ENCODE measurements at places on chromosomes 12 and 14. TPM values are rescaled to one million over a fixed set of nuclear protein-coding genes. Genes with fewer than 3 reads are reported as not detected.

Gene TSPAN19
- 0.58 TPM for polyA plus RNA-seq

Gene P2RX2
- polyA plus RNA-seq: 0.97 TPM

Gene CCDC38
- polyA plus RNA-seq: 0.51 TPM

Gene FLVCR2
- polyA plus RNA-seq: 6.2 TPM

DNA sequence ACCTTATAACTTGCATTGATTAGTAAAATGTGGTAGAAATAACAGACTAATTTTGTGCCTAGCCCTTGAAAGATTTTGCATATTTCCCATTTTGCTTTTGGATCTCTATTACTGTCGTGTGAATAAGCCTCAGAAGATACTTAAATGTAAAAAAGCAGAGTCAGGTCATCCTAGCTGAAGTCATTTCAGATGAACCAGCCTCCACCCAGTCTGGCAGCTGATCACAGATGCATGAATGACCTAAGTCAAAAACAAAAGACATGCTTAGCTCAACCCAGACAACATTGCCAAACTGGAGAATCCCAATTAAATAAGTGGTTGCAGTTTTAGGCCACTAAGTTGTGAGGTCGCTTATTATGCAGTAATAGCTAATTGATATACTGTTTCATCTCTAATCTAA lies 349.9 kb downstream of the C12orf50 start:
- no peak for DNase-seq

DNA sequence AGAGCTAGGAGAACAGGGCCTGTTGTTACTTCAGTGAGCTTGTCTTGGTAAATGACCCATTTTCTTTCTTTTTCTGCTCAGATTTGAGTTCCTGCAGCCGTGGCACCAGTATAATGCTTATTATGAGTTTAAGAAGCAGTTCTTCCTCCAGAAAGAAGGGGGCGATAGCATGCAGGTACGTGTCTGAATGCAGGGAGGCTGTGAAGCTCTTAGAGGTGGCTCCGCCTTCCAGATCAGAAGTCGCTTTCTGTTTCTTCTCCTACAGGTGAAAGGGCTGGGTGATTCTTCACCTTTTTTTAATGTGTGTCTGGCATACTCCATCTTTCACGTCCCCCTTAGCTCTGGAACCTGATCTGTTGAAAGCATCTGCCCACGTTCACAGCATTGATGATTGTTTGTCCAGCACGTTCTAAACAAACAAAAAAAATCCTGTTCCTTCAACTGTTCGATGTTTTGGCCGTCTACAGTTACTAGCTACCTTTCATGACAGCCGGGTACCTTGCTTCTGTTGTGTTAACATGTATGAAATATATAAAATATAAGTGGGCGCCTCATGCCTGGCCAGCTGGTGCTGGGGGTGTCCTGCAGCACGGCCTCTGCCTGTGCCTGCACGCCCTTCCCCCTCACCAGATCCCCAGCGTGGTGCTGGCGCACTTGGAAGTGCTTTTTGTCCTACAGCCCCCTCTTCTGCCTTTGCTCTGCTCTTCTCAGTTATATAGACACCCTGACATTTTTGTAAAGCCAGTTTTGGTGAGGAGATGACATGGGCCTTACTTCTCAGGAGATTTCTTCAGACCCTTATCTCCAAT lies 44.6 kb downstream of the SFSWAP start:
- DNase-seq: no peak

- DNase-seq: no peak
These were observed 20.6 kb downstream of the TOGARAM1 start for GRCh38 chr14:44982594-44982993.

- DNase-seq: peak; percentile 74
These were observed 753 bp upstream of the ATP5MC2 start for GRCh38 chr12:53676656-53677015.

- DNase-seq: no peak
These were observed 24.8 kb upstream of the LGALS3 start for GRCh38 chr14:55103971-55104954.

DNA sequence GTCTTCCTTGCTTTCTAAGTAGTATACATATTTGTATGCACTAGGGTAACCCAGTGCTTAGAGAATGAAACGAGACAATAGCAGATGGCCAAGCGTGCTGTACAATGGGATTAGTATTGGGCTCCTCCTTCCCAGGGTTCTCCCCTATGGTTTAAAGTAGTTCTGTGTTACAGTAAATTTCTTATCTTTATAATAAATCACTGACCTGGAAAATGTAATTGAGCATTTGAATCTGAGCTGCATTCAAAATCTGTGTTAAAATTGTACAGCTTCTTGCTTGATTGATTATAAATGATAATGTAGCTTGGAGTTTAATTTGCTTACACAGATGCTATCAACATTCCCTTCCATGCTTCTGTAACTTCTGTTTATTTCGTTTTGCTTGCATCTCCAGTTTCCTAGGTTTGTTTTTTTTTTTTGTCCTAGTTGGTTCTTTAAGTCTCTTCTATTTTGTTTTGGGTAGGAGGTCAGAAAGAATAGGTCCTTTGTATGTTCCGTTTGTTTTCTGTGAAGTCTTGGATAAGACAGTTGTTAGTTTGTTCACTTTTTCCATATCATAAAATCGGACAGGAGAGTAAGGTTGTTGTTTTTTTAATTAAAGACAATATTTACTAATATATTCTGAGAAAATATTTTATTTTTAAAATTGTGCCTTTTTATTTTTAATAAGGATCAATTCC lies 171.2 kb downstream of the ERC1 start:
- DNase-seq: no peak

DNA sequence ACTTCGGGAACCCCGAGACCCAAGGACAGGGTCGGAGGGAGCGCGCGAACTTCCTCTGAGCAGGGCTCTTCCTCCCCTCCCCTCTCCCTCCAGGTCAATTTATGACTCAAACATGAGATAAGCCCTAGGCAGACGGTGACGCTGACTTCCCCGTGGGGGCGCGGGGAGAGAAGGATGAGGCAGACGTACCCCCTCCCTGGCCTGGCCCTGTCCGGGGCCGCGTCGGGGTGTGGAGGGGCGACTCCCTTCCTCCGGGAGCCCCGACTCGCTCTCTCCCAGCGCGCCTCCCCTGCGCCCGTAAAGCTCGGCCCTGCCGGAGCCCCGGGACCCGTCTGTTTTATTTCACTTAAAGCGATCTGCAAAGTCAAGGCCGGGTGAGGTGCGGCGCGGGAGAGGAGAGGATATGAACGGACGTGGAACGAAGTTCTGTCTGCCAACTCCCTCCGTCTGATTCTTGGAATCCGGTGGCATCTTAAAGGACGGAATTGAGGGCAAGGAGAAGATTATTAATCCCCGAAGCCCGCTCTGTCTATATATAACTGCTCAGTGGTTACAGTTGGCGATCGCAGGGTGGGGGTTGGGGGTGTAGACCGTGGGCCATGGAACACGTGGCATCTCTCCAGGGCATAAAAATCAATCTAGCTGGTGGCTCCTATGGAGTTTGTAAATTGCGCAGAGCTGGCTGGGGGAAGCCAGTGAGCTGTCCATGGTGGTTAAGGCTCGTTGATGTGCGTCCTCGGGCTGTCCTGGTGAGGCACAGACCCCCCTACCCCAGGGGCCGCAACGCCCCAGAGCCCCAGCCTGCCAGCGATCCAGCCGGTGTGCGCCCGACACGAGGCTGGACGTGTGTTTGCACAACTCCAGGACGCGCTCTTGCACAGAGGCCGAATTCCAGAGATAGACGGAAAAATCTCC lies 2.9 kb upstream of the PTHLH start:
- DNase-seq: no peak

GRCh38 chr14:75208843-75209242 lies 32.4 kb upstream of the TMED10 start:
- no peak for DNase-seq

- DNase-seq: no peak
These were observed 921.3 kb downstream of the NRXN3 start for GRCh38 chr14:79091381-79091963.

DNA sequence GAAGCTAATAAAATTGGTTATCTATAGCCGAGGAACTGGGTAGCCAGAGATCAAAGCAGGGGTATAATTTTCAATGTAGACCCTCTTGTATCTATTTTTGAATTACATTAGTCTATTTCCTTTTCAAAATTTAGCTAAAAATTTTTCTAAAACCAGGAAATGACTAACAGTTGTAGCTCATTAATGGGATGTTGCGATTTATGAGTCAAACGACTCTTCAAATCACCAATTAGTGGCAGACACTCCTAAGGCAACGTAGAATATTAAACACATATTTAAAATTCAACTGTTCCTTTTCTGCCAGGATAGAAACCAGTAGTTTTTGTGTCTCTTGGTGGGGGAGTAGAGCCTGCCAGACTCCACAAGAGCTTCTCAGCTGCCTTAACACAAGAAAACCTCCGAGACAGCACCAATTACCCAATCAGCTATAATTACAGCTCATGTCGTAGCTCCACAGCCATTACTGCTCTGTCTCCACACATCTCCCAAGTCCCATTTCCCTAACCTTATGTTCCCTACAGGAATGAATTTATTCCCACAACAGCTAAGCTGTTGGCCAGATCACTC lies 26.9 kb downstream of the GCN1 start:
- no peak for DNase-seq

GRCh38 chr12:12718381-12718759 lies 1.2 kb downstream of the CDKN1B start:
- no peak for DNase-seq

- no peak for DNase-seq
These were observed 366.7 kb downstream of the BTG1 start for GRCh38 chr12:91778938-91779400.

Data from left renal cortex interstitium (tissue), 4 donors.